ENCODE measurements at places on chromosomes 6 and 20.

DNA sequence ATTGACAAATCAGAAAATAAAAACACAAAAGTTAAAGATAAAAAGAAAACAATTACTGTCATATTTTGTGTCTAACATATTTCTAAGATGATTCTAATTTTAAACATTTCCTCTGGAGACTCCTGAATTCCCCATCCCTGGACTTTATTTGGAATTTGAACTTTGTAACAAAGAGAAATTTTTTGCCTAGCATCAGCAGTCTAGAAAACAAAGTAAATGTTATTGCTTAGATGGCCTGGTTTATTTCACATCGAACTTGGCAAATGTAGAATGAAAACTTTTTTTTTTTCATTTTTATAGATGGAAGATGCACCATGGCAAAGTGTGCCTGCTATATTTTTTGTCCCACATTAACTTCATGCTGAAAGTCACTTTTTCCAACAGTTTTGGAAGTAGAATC is 159.1 kb downstream of the TBX18 start:
- DNase-seq: no peak

- DNase-seq: no peak
Observed at GRCh38 chr6:69729870-69730449, 66.8 kb downstream of the LMBRD1 start.

- DNase-seq: no peak
Observed at GRCh38 chr6:106253731-106254130, 71.8 kb downstream of the ATG5 start.

GRCh38 chr6:118240878-118241528 is 307.1 kb upstream of the PLN start:
- no peak for DNase-seq

DNA sequence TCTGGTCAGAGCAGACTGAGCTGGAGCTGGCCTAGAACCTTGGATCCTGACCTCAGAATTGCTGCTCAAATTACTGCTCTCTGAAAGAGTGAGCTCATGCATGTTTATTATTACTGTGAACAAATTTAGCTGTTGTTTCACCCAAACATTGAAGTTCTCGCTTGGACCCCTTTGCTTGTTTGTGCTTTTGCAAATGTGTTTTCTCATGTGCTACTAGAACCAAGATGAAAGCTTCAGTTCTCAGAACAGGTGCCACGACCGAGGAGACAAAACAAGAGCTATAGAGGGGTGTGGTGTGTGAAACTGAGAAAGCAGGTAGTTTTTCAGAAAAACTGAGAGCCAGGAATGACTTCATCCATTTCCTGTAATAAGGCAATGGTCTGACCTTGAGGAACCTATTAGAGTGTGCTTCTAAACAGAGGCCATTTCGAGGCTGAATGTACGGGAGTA is 50.0 kb upstream of the ESR1 start:
- no peak for DNase-seq

GRCh38 chr6:31663961-31664789 is 622 bp downstream of the GPANK1 start:
- no peak for DNase-seq

GRCh38 chr6:129006724-129007514 is 124.0 kb downstream of the LAMA2 start:
- no peak for DNase-seq

GRCh38 chr6:115896538-115897129 is 164.1 kb downstream of the FRK start:
- DNase-seq: no peak

GRCh38 chr6:150738092-150738629 is 127.3 kb upstream of the MTHFD1L start:
- DNase-seq: no peak

DNA sequence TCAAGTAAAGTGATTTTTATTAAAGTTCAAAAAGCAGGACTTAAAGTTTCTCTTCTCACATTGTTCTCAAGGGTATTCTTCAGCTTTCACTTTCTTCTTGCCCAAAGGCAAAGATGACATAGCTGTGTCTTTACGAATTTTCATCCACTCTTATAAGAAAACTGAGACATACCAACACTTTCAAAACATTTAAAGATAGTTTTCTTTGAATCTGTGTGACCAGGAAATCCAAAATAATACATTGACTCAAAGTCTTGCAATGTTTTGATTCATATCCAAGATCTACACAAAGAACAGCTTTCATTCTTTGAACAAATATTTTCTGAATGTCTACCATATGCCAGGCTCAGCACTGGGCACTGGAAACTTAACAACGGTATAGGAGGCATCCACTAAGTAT is 117.9 kb downstream of the SIM1 start:
- no peak for DNase-seq

GRCh38 chr20:37627767-37628130 is 66.1 kb upstream of the CTNNBL1 start:
- no peak for DNase-seq

DNA sequence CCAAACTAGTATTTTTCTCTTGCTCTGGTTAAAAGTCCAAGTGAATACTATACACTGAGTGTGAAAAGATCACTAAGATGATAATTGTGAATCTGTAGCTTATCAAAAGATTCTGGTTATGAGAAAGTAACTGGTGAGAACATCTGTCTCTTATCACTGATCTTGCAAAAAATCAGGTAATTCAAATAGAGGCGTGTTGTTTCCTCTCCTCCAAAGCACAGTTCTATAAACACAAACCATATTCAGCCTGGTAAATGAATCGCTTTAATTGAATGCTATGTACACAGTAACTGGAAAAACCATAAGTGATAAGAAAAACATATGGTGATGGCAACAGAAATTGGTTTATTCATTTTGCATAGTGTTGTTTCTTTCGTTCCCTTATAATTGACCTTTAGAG is 161.0 kb downstream of the RALGAPA2 start:
- no peak for DNase-seq

DNA sequence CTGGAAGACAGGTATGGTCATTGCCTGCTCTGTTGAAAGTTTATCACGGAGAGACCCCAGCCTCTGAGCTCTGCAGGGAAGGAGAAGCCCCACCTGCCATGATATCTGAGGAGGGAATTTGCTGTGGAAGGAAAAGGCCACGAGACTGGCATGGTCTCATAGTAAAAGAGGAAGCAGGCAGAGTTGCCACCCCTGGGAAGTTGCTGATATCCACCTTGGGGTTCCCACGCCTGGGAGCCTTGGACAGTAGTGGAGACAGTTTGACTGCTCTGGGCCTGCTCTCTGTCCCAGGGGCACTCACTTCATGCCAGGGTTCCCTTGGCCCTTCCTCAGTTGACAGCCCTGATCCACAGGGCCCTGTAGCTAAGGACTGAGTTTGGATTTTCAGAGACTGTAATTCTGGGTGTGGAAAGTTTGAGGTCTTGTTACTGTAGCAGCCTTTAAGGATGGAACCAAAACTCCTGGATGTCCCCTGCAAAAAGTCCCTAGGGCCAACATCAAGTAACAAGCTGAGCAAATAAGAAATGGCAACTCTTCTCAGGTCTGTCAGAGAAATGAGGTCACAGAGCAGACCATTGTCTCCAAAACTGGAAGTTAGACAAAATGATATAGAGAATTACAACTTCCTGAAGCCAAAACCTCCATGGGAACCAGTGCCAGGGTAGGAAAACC is 6.9 kb upstream of the SIRPB1 start:
- no peak for DNase-seq

DNA sequence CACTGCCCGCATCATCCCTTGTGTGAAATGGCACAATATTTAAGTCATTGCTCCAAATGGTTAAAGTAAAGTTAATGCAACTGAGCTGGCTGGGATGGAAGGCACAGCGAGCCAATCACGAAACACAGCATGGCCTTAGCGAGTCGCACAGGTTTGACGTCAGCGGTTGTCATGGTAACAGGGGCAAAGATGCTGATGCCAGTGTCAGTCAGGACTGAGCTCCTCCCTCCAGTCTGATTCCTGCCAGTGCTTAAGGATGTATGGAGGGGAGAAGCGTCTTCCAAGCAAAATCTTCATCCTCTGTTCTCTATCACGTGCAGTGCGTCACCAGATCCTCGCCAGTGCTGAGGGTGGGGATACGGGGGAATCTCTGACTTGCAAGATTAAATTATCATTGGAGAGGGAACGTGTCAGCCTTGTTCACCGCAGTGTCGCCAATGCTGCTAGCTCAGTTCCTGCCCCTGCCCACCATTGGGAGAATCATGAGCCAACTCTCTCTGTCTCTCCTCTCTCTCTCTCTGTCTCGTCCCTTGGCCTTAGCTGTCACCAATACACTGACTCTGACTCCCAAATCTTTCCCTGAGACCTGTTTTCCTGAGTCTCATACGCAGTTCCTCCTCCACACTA is 24.5 kb downstream of the TSPYL4 start:
- DNase-seq: no peak

Data from activated T-cell treated with anti-CD3 and anti-CD28 coated beads, Interleukin-2, amount 50 U/mL, for 4 hours (primary cell).